ENCODE measurements at places on chromosomes 4 and X.

DNA sequence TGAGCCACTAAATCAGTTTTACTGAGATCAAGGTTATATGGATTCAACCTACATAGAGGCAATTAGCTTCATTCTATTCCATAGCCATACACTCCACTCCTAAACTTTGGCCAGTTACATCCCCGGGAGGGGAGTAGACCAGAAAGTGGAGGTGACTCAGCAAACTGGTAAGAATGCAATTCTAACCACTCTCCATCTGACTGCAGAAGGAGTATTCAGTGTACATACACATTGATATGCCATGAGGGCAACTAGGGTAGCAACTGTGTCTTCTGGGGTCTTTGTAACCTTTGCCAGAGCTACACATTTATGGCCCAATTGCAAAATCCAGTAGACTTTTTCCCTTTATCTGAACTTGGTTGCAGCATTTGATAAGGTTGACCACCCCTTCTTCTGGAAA, 7.6 kb downstream of the SLC25A43 start:
- DNase-seq = no peak

DNA sequence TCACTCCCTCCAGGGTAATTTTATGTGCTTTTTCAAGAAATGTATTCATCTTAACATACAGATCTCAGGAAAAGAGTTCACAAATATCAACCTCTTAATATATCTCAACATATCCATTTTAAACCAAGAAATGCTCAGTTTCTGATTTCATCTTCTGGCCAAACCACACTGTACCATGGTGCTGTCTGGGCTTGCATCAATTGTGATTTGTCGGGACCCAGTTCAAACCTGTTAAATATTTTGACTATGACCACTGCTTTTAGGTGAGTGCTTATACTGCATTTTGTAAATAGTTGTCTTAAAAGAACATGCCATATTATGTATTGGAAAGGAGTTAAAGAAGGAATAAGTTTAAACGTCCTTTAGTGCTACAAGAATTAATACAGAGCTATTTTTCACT, 352.1 kb downstream of the SPOCK3 start:
- DNase-seq = no peak

DNA sequence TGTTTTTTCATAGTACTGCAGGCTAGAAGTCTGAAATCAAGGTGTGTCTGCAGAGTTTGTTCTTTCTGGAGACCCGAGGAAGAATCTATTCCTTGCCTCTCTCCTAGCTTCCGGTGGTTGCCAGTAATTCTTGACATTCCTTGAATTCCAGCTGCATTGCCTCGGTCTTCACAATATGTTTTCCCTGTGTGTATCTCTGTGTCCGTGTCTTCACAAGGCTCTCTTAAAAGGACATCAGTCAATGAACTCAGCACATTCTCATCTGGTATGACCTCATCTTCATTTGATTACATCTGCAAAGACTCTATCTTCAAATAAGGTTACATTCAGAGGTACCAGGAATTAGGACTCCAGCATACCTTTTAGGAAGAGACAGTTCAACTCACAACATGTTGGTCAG, 163.4 kb downstream of the BANK1 start:
- no peak for DNase-seq

GRCh38 chr4:136909626-136910025, 622.7 kb downstream of the PCDH18 start:
- DNase-seq = no peak

- DNase-seq = no peak
These were observed 106.7 kb downstream of the SPATA18 start for GRCh38 chr4:52157641-52158316.

GRCh38 chr4:169184236-169184635, 86.5 kb downstream of the SH3RF1 start:
- DNase-seq = no peak

GRCh38 chrX:154738011-154738738, 12.7 kb downstream of the GAB3 start:
- no peak for DNase-seq

- no peak for DNase-seq
These were observed 18.8 kb downstream of the COL4A6 start for GRCh38 chrX:108419401-108419800.

GRCh38 chr4:122827879-122828601, 1.4 kb downstream of the FGF2 start:
- DNase-seq = no peak

GRCh38 chr4:145436114-145436513, 45.5 kb upstream of the SMAD1 start:
- no peak for DNase-seq

- no peak for DNase-seq
These were observed 49.5 kb downstream of the DCLK2 start for GRCh38 chr4:150127757-150128156.

- no peak for DNase-seq
These were observed 4.3 kb downstream of the XKRX start for GRCh38 chrX:100924375-100924774.

DNA sequence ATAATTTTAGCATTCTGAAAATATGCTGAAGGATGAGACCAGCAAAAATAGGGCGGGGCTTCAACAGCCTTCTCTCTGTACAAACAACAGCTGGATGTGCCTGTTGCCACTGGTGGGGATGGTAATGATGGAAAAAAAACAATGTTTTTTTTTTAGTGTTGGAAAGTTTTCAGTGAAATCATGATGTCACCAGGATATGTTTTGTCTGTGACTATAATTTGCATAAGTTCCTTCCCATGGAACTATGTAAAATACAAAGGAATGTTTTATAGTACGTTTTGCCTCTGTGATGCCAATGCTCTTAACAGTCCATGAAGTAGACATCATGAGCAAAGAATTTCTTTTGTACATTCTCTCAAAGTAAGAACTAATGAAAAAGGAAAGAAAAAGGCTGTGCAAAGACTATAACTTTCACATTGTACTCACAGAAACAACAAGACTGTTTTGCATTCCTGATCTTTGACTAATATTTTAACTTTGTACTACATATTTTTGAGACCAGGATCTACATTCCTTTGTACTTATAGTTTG, 589.7 kb downstream of the SPRY1 start:
- DNase-seq = no peak

DNA sequence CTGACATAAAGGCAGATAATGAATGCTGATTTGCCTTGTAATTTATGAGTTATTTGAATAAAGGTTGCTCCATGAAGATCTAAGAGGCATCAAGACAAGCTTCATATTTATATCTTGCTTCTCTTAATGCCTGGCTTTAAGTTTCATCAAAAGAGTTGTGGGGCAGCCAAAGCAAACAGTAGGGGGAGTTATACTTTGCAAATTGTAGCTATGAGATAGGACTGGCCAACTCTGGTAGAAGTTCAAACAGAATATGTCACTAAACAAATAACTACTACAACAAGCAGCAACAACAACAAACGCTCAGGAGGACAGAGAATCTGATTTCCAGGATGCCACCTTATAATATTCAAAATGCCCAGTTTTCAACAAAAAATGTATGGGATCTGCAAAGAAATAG, 69.1 kb upstream of the PLAC1 start:
- no peak for DNase-seq

DNA sequence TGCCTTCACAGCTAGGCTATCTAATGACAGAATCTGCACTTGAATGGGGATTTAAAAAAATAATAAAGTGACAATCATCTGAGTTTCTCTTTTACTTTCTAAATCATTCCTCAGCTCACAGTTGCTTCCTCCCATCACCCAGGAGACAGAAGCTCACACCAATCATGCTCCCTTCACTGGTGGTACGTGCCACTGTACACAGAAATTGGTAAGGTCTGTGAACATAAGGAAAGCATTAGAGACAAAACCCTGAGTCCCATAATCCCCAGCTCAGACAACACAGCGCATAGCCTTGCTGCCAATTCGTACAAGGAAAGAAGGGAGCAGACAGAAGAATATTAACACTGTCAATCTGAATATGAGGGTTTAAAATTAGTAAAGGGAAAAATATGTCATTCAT, 133.1 kb downstream of the IDS start:
- no peak for DNase-seq

- no peak for DNase-seq
These were observed 22.6 kb upstream of the CLCN4 start for GRCh38 chrX:10133980-10134676.

All from left forelimb (tissue), 1 donor.